ENCODE measurements at places on chromosomes 1 and 21.

- DNase-seq: no peak
These were observed 171.8 kb downstream of the FCRL5 start for GRCh38 chr1:157380523-157380922.

- DNase-seq: no peak
These were observed 5.7 kb downstream of the HSPG2 start for GRCh38 chr1:21931171-21932093.

- DNase-seq: peak; percentile 60
These were observed 559 bp downstream of the BACH1 start for GRCh38 chr21:29299046-29299915.

DNA sequence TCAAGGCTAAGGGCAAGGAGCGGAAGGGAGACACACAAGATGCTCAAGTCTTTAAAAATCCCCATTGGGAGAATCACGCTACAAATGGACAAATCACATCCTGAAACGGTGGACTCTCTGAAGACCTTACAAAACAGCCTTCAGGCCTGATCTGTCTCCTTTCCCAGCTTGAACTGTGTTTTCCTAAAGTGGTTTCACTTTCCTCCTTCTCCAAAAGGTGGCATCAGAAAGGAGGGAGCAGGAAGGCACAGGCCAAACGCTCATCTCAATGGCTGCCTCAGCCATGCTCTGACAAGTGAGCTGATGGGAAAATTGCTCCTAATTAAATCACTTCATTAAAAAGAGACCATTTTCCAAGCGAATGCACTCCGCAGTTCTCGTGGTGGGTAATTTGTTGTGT is 47.7 kb downstream of the UTP25 start:
- no peak for DNase-seq

- DNase-seq: no peak
These were observed 157.3 kb downstream of the CASZ1 start for GRCh38 chr1:10639011-10639774.

GRCh38 chr1:21294266-21294989 is 4.2 kb upstream of the ECE1 start:
- peak; percentile 70 for DNase-seq

DNA sequence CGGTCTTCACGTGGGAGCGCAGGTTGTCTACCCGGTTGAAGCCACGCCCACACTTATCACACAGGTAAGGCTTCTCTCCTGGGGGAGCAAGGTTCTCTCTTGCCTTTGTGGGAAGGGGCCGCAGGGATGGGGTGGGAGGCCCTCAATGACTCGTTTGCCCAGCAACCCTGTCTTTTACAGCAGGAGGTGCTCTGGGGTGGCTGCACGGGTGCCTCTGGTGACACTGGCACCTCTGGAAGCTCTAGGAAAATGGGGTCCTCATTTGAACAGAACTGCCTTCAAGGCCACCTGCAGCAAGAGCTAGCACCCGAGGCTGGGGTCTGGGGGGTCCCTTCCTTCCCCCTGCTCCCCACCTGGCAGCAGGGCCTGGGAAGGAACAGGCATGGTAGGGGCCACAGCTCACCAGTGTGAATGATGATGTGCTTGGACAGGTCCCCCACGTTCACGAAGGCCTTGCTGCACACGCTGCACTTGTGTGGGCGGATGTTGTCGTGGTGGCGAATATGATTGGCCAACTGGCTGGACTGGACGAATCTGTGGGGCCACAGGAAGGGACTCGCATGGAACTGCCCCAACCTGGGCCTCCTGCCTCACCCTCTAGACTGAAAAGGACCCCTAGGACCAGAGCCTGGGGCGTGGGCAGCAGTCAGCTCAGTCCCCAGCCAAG is 33.1 kb downstream of the ZBTB17 start:
- no peak for DNase-seq

DNA sequence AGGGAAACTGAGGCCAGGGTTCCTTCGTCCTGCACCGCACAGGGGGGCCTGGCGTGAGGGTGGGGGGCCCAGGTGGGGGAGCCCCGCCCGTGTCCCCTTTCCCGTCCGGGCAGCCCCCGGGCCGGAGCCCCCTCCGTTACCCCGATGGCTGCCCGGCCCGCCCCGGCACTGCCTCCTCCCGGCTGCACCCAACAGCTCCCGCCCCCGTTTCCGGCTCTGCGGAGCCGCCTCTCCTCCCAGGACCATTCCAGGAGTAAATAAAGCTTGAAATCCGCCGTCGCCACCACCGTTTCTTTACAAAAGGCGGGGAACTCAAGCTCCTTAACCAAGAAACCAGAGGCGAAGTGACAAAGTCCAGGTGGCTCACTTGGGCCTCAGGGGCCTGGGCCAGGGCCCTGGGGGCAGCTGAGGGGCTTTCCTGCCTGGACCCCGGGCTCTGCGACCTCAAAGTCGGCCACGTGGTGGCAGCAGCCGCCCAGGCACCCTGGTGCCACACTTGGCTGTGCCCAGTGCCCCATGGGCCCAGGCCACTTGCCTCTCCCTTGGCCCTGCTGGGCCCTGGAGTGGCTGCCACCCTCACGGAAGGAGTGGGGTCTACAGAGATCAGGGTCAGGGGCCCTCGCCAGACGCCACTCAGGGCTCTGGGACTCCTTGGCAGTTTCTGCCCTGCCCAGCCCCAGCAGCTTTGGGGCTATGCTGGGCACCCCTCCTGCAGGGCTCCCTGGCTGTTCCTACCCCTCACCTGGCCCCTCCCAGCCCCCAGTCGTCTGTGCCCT is 514 bp upstream of the FAAP20 start:
- DNase-seq: peak; percentile 72
